ENCODE measurements at places on chromosomes 3 and 15.

GRCh38 chr15:49877873-49878521 is 241.0 kb downstream of the ATP8B4 start:
- DNase-seq, result no peak

DNA sequence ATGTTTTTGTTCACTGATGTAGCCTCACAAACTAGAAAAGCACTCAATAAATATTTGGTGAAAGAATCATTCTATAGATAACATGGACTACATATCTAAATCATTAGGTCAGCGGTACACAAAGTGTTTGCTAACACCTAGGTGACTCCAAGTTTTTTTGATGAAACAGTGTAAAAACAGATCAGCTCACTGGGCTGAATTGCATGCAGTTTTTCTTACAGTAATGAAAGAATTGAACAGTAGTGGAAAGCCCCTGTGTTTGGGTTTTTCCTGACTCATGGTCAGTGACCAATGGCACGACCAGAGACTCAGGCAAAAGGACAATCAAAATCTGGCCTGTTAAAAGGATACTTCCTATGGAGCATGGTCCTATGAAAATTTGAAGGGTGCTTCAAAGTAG is 384.3 kb upstream of the EPHA6 start:
- no peak for DNase-seq

DNA sequence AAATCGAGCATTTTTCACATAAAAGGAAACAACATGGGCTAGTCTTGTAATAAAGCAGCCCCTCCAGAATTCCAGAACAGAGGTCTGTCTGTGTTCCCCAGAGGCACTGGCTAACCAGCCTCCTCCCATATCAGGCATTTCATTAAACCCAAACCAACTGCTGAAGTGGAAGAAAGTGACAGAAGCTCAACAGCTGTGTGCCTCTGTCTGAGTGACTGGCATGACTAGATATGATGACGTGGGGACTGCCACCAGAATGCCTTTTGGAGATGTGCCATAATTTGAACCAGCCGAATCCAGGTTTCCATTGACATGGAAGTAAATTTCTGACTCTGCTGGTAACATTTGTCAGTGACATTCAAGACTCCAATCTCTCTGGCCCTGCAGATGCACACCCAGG is 8.7 kb downstream of the LIMD1 start:
- DNase-seq, result no peak

DNA sequence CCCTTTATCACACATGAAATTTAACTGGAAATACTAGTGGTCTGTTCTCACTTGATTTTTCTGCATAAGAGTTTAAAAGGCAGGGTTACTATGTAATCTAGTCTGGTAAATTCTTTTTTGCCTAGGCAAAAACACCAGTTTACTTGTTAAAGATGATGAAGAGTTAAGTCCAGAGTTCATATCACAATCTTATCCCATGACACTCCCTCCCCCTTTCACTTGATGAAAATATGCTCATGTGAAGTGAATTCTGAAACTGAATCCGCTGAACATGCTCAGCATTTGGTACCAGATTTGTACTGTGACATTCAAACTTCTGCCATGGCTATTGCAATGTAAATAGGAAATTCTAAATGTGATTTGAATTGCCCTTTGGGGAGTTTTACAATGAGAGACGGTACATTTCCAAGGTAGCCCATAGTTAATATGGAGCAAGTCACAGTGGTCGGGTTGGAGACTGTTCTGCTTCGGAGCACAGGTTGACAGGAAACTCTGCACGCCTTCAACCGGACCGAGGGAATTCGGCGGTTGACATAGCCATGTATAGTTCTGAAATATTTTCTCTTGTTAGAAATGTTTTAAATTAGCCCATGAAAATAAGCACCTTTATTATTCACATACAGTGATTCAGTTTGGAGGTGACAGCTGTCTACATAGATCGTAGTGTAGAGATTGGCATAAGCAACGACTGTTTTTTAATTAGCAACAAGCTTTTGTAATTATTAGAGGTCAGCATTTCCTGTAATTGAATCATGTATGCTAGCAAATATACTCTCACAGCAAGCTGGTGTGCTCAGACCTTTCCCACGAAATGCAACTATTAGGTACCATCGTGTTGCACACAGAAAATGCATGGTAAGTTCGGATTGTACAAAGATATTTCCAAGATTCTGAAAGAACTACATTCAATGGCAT is 768.6 kb upstream of the GOLIM4 start:
- no peak for DNase-seq

GRCh38 chr15:68184616-68185480 is 20.3 kb downstream of the CALML4 start:
- DNase-seq, result no peak

- no peak for DNase-seq
Observed at GRCh38 chr3:55484801-55485791, 2.0 kb downstream of the WNT5A start.

DNA sequence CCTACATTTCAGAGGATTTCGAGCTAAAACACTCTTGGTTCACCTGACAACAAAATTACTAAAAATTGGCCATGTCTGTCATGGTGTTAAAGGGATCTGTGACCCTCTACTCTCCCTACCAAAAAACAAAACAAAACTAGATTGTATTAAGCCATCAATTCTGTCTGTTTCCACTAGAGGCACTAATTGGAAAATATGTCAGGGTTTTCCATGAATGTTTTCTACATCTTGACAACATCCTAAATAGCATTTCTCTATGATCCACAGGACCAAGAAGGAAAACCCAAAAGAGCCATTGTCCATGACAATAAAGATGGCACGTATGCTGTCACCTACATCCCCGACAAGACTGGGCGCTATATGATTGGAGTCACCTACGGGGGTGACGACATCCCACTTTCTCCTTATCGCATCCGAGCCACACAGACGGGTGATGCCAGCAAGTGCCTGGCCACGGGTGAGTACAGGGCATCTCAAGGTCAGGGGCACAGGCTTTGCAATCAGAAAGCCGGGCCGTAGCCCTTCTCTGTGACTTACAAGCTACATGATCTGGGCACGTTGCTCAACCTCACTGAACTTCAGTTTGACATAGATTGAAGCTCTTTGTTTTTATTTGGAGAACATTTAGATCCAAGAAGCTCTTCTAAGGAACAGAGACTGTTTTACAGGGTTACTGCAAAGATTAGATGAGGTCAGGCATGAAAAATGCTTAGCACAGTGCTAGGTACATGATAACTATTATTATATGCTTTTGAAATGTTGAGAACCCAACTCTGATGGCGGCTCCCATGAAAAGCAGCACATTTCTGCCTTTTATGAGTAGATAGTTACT is 74.8 kb downstream of the DNASE1L3 start:
- DNase-seq, result no peak

DNA sequence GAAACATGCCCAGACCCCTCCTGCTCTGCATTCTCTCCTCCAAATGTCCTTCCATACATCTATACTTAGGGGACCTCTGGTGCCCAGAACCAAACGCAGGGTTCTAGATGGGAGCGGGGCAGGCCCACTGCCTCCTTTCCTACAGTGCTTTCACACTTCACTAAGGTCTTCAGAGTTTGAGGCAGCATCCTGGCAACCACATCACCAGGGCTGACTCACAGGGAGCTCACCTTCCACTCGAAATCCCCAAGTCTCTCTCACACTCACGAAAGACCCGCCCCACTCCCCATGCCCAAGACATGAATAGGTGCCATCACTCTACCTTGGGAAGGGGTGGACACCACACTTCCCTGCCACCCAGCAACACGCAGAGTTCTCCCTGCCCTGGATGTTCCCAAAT is 18.9 kb downstream of the HOMER2 start:
- DNase-seq, result no peak

GRCh38 chr15:26928051-26928450 is 42.9 kb upstream of the GABRG3 start:
- no peak for DNase-seq

GRCh38 chr3:72738752-72739530 is 109.3 kb downstream of the SHQ1 start:
- peak; percentile 43 for DNase-seq
